Peyer's patch (tissue), 4 donors: ENCODE measurements at places on chromosomes 7 and 10. TPM values are rescaled to one million over a fixed set of nuclear protein-coding genes. Genes with fewer than 3 reads are reported as not detected.

The RBP3 gene
- not detected for total RNA-seq

The UBTD1 gene
- 0.70 TPM for total RNA-seq

The ADIRF gene
- total RNA-seq = 86.6 TPM

The ITPRID1 gene
- total RNA-seq = 7.4 TPM

The DRGX gene
- total RNA-seq = not detected

The NME8 gene
- not detected for total RNA-seq

The CCDC71L gene
- total RNA-seq = 24.9 TPM

The CFAP58 gene
- total RNA-seq = not detected

The HOXA10 gene
- 15.7 TPM for total RNA-seq

The SSC4D gene
- total RNA-seq = not detected

The AASS gene
- total RNA-seq = 22.3 TPM

GRCh38 chr10:113691381-113691780 lies 11.7 kb downstream of the CASP7 start:
- DNase-seq = no peak

DNA sequence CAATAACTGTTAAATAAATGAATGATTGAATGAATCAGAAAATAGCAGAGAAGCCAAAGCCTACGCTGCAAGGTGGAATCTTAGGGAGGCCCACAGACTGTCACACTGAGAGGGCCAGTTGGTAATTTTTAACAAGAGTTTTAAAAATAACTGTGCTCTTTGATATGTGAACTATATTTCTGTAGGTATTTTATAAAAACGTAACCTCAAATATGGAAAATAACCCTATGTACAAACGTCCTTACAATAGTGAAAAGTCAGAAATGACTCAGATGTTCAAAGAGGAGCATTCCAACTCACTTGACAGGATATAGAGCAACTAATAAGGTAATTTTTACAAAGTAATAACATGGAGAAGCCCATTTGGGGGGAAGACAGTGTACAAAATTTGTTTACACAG lies 18.9 kb upstream of the TMEM273 start:
- DNase-seq = no peak

GRCh38 chr7:19089797-19090196 lies 27.6 kb downstream of the TWIST1 start:
- no peak for DNase-seq

GRCh38 chr10:21497177-21497807 lies 28.2 kb downstream of the SKIDA1 start:
- DNase-seq = peak; percentile 86

- DNase-seq = no peak
These were observed 56.2 kb downstream of the MRC1 start for GRCh38 chr10:17865351-17865750.

- DNase-seq = no peak
These were observed 32.7 kb downstream of the STK17A start for GRCh38 chr7:43615558-43616145.

DNA sequence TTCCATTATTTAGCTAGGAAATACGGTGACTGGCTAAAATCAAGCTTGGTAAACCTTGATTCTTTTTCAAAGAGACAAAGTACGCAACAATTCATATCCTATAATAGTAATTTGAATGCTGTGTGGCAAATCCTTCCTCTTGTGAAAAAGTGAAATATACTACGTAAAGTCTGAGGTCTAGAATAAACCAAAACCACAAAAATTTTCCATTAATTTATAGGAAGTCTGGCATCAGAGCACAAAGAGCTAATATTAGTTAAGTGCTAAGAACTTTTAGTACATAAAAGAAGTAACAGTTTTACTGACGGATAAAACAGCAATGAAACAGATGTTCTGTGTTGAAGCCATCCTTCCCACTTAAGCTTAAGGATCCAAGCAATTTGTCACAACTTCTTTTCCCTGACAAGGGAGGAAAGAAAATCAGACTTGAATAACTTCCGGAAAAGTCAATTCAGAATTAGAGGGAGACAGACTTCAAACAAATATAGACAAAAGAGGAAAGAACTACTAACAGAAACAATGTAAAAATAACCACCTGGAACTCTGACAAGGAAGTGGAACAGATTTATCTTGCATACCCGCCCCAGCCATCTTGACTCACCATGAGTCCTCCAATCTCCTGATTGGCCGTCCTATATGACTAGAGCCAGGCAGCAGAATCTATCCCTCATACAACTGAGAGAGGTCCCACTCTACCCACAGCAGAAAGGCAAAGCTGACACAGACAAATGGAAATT lies 34.6 kb downstream of the RHEB start:
- DNase-seq = no peak

- no peak for DNase-seq
These were observed 253.1 kb upstream of the IMMP2L start for GRCh38 chr7:111815354-111815753.

DNA sequence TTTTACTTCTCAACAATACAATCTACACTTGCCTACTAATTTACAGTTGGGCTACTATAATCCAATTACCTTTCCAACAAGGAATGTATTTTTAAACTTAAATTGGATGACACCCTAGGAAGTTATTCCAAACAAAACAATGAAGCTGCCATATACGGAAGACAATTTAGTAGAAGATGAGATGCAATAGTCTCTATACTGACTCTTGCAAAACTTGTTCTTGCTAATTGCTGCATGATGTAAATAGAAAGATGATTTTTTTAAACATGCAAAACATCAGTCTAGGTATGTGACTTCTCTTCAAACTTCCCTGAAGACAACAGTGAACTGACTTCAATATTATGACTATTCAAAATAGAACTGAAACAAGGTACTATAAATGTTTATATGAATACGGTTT lies 17.6 kb downstream of the NT5C3A start:
- DNase-seq = no peak

DNA sequence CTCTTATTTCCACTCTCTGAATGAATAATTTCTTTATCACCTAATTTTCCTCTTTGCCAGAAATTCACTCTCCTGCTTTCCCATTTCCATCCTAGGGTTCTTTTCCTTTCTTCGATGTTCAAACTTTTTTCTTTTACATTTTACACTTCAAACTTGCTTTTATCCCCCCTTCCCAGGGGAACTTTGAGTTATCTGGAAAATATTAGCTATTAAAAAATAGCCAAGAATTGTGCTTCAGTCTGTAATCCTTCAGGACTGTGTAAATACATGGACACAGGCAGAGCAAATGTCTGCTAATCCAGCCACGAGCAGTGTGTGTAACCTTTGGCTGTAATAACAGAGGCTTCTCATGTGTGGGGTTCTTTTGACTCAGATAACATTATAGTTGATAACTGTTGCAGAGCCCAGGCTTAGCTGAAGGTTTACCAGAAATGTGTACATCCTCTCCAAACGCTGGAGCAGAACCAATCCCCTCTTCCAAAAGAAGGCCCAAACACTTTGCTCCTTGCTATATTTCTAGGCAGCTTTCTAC lies 4.6 kb downstream of the ASB4 start:
- DNase-seq = no peak

GRCh38 chr10:11773761-11774441 lies 31.7 kb downstream of the ECHDC3 start:
- no peak for DNase-seq

GRCh38 chr10:62759599-62760175 lies 44.8 kb upstream of the ADO start:
- DNase-seq = no peak

DNA sequence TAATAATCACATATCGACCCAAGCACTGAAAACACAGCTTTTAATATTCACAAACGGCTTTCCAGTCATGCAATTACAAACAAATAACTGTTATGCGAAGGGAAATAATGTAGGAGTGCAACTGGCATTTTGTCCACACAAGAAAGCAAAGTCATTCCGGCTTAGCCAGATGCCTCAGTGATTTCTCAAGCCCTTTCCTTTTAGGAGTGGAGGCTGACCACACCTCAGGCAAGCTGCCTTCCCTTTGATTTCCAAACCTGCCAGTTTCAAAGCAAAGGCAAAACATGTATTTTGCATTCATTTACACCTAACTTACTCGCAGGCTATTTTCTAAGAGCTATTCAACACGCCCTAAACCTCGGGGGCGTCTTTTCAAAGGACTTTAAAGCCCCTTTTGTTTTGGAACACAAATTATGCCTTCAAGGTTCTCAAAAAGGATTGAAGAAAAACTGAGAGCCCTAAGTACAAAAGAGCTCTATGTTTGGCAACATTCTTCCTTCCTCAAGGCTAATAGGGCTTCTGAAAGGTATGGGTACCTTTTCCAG lies 109.6 kb downstream of the CPXM2 start:
- DNase-seq = no peak

GRCh38 chr7:70416986-70417655 lies 714.8 kb upstream of the GALNT17 start:
- DNase-seq = no peak

DNA sequence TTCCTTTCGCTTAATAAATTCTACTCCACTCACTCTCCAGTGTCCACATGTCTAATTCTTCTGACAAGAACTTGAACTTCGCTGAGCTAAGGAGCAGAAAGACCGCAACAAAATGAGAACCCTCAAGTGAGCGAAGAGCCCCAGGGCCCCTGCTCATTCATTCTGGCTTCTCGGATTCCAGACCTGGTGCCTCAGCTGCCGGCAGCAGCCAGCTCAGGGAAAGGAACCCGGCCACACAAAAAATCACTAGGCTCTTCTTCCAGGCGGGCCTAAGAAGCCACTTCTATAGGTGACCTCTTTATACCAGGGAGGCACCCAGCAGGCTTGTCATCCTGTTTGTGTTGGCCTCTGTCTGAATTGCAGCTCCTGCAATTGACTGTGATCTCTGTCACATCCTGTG lies 33.3 kb downstream of the OTUD1 start:
- no peak for DNase-seq

DNA sequence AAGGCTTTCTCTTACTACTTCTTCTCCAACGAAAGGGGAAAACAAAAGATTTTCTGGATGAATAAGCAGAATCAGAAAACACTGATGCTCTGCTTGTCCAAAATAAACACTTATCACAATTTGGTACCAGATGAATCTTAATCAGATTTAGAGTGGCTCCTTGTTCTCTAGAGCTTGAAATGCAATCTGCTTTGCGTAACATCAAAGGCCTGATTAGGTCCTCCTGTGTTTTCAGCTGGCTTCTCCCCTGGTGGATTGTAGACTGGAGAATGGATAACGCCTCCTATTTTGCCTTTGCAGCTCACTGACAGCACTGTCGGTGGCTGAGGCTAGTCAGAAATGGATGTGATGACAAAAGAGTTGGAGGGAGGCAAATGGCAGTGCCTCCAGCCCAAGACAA lies 91.2 kb downstream of the FAM13C start:
- DNase-seq = no peak

GRCh38 chr10:72808001-72808400 lies 85.5 kb upstream of the OIT3 start:
- DNase-seq = no peak

- DNase-seq = no peak
These were observed 649.4 kb upstream of the MGMT start for GRCh38 chr10:128817636-128818035.

DNA sequence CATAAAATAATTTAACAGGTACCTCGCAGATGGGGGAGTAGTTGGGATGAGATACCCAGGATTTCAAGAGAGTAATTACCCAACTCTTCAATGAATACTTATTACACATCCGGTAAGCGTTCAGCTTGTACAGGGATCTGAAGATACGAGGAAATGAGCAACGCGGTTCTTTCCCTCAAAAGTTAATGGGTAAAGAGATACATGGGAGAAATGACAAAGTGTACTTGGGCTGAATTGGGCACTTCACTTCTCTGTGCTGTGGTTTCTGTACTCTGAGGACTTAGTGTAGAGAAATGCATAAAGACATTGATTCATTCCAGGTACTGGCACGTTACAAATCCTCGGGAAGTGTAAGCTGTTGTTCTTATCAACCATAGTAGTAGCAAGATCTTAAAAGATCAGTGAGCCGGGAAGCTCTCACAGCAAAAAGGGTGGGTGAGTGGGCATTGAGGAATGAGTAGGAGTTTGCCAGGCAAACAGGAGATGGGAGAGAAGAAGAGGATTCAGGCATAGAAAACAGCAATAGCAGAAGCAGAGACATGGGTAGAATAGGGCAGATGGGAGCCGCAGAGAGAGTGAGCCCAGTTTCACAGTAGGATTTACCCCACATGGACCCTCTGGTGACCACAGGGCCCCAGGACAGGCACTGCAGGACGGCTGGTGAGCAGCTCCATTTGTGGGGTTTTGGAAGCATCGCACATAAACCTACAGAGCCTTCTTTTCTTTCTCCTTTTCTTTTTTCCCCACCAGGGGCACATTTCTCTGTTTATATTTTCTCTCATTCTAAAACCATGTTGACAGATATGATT lies 304.3 kb upstream of the PITRM1 start:
- no peak for DNase-seq

- DNase-seq = no peak
These were observed 27.1 kb upstream of the NKX6-2 start for GRCh38 chr10:132813001-132813401.

- no peak for DNase-seq
These were observed 187.1 kb downstream of the MLLT10 start for GRCh38 chr10:21721000-21721665.

- DNase-seq = no peak
These were observed 86.8 kb upstream of the RSU1 start for GRCh38 chr10:16904049-16904448.

GRCh38 chr7:20219446-20220292 lies 2.5 kb upstream of the MACC1 start:
- peak; percentile 93 for DNase-seq

- DNase-seq = no peak
These were observed 118.5 kb upstream of the CHST15 start for GRCh38 chr10:124211921-124212320.

DNA sequence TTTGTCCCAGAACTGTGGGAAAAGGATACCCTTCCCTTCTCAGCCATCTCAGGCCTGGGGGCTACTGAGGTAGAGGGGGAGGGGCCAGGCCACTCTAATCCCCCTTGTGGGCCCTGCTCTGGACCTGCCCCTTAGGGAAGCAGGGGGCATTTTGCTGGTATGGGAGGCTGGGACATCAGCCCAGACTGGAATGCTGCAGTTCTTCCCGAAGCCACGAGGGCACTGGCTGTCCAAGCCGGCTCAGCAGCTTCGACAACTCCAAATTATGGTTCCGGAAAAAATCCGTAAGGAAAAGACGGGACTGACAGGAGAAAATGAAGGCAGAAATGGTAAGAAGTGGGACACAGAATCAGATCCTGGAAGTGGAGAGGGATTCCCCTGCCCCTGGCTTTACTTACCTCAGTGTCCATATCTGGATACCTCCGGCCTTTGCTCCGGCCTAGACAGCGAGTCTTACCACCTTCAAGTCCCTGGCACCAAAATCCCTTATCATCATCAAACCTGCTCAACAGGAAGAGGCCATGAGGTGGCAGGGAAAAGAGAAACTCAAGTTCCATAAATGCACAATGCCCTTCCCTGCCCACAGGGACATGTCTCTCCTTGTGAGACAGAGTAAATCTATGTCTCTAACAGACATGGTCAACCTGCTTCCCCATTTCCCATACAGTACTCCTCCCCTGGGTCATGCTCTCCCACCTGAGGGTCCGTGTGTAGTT lies 9.0 kb downstream of the NDST2 start:
- DNase-seq = no peak

GRCh38 chr10:4246881-4247358 lies 461.9 kb upstream of the KLF6 start:
- no peak for DNase-seq

GRCh38 chr7:105690325-105690945 lies 109.1 kb upstream of the EFCAB10 start:
- no peak for DNase-seq
